ENCODE measurements at places on chromosomes 1 and 21.

DNA sequence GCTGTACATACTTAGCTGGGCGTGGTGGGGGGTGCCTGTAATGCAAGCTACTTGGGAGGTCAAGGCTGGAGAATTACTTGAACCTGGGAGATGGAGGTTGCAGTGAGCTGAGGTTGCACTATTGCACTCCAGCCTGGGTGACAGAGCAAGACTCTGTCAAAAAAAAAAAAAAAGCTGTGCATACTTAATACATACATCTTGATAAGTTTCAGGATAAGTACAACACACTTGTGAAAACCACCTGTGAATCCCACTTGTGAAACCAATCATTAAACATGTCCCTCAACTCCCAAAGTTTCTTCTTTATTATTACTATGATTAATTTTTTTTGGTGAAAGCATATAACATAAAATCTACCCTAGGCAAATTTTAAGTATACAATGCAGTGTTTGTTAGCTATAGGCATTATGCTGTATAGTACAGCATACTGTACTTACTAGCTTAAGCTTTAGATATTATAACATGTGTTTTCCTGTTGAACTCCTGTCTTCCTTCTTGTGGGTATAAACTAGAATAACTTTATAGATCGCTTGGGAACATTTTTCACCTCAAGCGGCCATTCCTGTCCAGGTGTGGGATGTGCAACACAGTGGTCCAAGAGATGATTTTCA, 41.4 kb downstream of the DISC1 start:
- H3K27me3 ChIP-seq: no peaks in the 10 kb centered on the region
- H3K4me3 ChIP-seq: no peak overlapping the region
- no peak overlapping the region for H3K27ac ChIP-seq
- H3K4me1 ChIP-seq: no peaks in the 10 kb centered on the region
- H3K36me3 ChIP-seq: no peaks in the 10 kb centered on the region

DNA sequence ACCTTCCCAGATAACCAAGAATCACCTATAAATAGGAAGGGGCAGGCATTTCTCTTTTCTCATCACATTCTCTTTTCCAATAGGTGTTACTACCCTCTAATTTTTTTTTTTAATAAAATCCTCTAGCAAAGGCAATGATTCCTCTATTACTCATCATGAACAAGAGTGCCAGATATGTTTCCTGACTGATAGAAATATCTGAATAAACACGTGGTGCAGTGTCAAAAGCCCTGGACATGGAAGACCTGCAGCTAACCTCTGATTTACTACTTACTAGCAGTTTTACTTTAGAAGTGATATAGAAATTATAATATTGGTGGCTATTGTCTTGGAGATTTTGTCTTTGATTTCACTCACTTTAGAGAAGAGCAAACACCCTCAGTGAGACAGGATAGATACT, 194.6 kb upstream of the SAMSN1 start:
- H3K36me3 ChIP-seq: no peaks in the 10 kb centered on the region
- no peaks in the 10 kb centered on the region for H3K4me1 ChIP-seq
- H3K4me3 ChIP-seq: no peak overlapping the region
- H3K27me3 ChIP-seq: no peaks in the 10 kb centered on the region
- H3K27ac ChIP-seq: no peak overlapping the region

DNA sequence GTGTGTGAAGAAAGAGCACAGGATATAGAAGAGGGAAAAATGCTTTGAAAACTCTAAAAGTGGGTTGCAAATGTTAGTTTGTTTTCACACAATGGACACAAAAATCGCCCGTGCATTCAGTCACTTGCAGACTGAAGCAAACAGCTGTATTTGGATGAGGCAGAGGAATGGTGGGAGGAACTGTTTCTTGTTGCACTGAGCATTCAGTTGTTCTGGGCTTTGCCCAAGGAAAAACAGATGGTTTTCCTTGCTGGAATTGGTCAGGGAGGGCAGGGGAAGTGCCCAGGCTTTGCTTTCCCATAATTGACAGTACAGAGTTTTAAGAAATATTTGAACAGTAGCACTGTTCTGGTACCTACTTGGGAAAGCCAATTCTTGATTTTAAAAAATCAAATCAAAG, 19.5 kb upstream of the WARS2 start:
- H3K27me3 ChIP-seq: no peaks in the 10 kb centered on the region
- no peak overlapping the region for H3K27ac ChIP-seq
- DNase-seq: no peak
- peaks cover 44% of the 10 kb centered on the region for H3K36me3 ChIP-seq
- no peak overlapping the region for H3K4me3 ChIP-seq

DNA sequence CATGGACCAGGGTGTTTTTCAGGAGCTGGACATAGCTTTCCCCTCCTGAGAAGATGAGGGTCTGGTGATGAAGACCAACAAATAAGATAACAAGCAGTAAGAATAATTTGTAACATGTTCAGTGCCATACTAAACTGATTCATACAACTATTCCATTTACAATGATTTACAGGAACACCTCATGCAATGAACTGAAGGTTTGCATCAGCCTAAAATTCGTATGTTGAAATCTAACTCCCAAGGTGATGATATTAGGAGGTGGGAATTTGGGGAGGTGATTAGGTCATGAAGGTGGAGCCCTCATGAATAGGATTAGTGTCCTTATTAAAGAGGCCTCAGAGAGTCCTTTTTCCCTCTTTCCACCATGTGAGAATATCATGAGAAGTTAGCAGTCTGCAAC, 15.9 kb upstream of the NIBAN1 start:
- no peaks in the 10 kb centered on the region for H3K27me3 ChIP-seq
- H3K36me3 ChIP-seq: no peaks in the 10 kb centered on the region
- no peak overlapping the region for H3K27ac ChIP-seq
- no peak overlapping the region for H3K4me3 ChIP-seq
- H3K4me1 ChIP-seq: no peaks in the 10 kb centered on the region
- no peak for DNase-seq

DNA sequence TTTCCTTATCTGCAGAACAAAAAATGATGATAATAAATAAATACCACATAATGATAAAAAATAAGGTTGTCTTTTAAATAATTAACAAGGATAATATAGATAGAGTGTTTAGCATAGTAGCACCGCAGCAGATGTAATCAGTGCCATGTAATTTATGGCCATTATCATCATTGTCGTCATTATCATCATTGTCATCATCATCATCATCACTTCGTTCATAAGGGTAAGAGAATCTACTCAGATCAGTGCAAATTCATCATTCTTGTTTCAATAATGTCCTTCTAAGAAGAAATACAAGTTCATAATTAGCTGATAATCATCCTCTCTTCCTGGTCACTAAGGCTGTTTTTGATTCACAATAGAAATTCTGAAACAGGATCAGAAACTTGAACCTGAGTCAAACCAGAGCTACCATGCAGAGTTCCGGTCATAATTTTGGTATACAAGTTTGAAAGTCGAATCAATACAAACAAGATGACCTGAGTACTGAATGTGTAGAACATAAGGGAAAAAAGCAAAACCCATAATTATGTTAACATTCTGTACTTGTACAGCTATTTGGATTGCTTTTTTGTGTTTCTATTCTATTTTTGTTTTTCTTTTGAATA, 172.0 kb downstream of the LRRC40 start:
- no peaks in the 10 kb centered on the region for H3K4me1 ChIP-seq
- no peaks in the 10 kb centered on the region for H3K36me3 ChIP-seq
- no peak overlapping the region for H3K27ac ChIP-seq
- no peaks in the 10 kb centered on the region for H3K27me3 ChIP-seq
- no peak for DNase-seq

DNA sequence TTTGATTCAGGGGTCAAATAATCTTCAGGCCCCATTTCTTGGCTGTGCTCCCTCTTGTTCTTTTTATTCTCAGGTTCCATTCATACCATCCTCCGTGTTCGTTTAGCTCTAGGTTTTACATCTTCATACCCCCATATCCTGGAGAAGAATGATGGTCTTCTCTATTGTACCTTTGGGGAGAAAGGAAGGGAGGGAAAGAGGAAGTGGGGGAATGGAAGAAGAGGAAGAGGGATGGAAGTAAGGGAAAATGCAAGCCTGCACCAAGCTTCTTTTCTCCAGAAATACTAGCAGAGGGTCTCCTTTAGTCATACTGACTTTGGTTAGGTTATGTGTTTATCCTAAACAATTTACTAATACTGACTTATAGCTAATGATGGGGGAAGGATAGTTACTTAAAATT, 52.4 kb downstream of the FNBP1L start:
- H3K27me3 ChIP-seq: no peaks in the 10 kb centered on the region
- no peaks in the 10 kb centered on the region for H3K36me3 ChIP-seq
- DNase-seq: no peak
- H3K4me1 ChIP-seq: no peaks in the 10 kb centered on the region
- no peak overlapping the region for H3K27ac ChIP-seq

GRCh38 chr1:10519016-10519417, 44.3 kb downstream of the PEX14 start:
- H3K4me1 ChIP-seq: peaks cover 38% of the 10 kb centered on the region
- no peak overlapping the region for H3K27ac ChIP-seq
- no peak overlapping the region for H3K4me3 ChIP-seq

DNA sequence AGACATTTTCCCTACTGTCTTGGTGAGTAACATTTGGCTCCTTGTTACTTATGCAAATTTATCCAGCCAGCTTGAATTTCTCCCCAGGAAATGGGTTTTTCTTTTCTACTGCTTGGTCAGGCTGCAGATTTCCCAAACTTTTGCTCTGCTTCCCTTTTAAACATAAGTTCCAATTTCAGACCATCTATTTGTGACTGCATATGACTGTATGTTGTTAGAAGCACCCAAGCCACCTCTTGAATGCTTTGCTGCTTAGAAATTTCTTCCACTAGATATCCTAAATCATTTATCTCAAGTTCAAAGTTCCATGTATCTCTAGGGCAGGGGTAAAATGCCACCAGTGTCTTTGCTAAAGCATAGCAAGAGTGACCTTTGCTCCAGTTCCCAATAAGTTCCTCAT, 32.3 kb upstream of the CITED4 start:
- no peak overlapping the region for H3K27ac ChIP-seq
- H3K36me3 ChIP-seq: no peaks in the 10 kb centered on the region
- no peaks in the 10 kb centered on the region for H3K4me1 ChIP-seq
- no peak for DNase-seq
- no peak overlapping the region for H3K4me3 ChIP-seq
- H3K27me3 ChIP-seq: no peaks in the 10 kb centered on the region

Measured in CD4-positive, alpha-beta T cell (primary cell).